Kidney epithelial cell (primary cell): ENCODE measurements at places on chromosomes 7 and 10.

DNA sequence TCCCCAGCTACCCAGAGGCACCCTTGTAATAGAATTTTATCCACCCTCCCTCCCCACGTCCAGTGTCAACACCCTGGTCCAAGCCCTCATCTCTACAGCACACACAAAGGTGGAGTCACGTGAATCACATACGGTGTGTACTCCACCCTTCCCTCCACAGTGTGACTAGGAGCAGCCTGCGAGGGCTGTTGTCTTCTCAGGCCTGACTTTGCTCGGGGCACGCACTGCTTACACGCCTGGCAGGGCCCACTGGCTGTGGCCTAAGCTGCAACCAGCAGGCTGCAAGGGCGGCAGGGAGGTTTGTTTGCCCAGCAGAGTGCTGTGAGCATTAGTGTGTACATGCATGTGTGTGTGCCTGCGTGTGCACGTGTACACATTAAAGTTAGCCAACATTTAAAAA, 93.7 kb downstream of the COBL start:
- DNase-seq: no peak

GRCh38 chr10:62796896-62797295, 7.6 kb upstream of the ADO start:
- no peak for DNase-seq

GRCh38 chr10:92552310-92552709, 21.6 kb downstream of the IDE start:
- no peak for DNase-seq

DNA sequence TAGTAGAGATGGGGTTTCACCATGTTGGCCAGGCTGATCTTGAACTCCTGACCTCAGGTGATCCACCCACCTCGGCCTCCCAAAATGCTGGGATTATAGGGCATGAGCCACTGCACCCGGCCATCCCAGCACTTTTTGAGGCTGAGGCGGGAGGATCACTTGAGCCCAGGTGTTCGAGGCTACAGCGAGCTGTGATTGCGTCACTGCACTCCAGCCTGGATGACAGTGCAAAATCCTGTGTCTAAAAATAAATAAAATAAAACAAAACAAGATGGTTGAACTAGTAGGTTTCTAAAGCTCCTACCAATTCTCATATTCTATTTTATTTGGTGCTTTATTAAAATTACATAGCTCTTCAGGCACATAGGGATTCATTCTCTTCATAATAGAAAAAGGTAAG, 890.3 kb upstream of the AUTS2 start:
- no peak for DNase-seq

GRCh38 chr10:80132299-80133139, at the start of gene PLAC9:
PLAC9 (plus strand) TSS chr10:80132730; CDS start chr10:80132763, 33 bp downstream.
- DNase-seq: no peak

GRCh38 chr10:81348003-81348402, 527.0 kb upstream of the NRG3 start:
- DNase-seq: no peak

DNA sequence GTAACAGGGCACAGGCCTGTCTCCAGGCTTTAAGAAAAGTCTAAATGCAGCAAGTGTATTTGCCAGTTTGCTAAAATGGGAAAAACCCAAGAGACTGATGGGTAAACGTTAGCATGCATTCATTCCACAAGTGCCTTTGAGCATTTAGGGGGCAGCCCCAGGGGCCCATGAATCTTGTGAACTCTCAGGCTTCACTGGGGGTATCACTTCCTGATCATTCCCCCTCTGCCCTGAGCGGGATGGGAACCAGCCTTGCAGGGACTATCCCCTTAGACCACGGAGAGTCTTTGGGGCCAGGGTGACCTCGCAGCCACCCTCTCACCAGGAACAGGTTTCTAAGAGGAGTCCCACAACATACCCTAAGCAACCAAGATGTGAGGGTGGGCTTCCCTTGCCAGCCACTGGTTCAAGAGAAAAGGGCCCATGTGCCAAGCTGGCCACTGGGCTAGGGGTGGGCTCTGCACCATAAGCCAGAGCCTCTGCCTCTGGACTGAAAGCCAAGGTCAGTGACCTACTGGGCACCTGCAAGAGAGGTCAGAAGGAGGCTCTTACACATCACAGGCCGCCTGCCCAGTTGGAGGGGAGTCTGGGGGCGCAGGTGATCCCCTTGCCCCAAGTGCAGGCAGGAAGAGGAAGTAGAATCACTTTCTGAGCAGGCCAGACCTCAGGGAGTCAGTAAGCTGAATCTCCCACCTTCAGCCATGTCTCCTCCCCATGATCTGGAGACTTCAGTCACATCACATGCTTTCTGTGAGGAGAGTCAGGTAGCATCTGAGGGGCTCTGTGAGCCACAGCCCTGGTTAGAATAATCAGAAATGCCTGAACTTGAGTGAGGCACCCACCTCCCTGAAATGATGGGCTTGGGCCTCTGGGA, 75.0 kb downstream of the C10orf105 start:
- no peak for DNase-seq

- DNase-seq: no peak
Measured at GRCh38 chr10:55519264-55519663, 718.2 kb upstream of the PCDH15 start.

GRCh38 chr10:130932326-130933007, 379.1 kb downstream of the TCERG1L start:
- DNase-seq: no peak

- peak; percentile 96 for DNase-seq
Measured at GRCh38 chr10:104809288-104810090, 168.4 kb downstream of the SORCS3 start.

GRCh38 chr7:45987521-45988290, 66.6 kb upstream of the IGFBP3 start:
- DNase-seq: no peak

DNA sequence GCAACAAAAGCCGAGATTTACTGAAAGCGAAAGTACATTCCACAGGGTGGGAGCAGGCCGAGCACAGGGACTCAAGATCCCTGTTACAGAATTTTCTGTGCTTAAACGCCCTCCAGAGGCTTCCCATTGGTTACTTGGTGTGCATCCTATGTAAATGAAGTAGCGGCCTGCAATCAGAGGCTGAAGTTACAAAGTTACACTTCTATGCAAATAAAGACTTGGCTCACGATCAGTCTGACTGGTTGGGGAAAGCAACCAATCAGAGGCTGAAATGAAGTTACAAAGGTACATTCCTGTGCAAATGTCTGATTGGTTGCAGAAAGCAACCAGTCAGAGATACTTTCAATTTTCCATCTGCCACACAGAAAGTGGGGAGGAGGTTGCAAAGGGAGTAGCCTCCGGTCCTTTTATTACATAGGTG, 4.1 kb downstream of the ACBD7 start:
- DNase-seq: peak; percentile 86

DNA sequence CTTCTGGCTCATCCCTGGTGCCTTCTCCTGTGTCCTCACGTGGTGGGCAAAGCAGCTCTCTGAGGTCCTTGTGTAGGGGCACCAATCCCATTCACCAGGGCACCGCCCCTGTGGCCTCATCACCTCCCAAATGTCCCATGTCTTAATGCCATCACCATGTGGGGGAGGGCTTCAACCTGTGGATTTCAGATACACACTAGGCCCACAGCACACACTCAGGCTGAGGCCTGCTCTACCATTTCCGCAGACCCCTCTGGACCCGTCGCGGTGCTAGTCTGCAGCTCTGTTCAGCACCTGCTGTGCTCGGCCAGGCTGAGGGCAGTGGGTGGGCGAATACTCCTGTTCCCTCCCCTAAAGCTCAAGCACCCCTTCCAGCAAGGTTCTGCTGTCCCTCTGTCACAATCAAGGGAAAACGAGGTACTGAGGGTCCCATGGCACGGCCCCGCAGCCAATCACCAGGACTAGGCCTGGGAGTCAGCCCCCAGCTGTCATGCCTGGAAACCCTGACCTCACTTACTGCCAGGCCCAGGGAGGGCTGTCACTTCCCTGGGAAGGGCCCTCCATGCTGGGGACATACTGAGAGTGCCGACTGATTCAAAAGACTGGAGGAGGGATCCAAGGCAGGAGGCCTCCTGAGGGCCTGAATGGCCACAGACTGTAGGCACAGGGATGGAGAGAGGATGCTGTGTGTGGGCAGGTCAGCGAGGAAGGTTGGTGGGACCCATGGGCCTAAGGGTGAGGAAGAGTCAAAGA, 123.8 kb upstream of the RET start:
- no peak for DNase-seq

GRCh38 chr7:138089080-138089901, 13.0 kb downstream of the AKR1D1 start:
- DNase-seq: no peak

GRCh38 chr7:70545214-70545613, 586.7 kb upstream of the GALNT17 start:
- DNase-seq: no peak

DNA sequence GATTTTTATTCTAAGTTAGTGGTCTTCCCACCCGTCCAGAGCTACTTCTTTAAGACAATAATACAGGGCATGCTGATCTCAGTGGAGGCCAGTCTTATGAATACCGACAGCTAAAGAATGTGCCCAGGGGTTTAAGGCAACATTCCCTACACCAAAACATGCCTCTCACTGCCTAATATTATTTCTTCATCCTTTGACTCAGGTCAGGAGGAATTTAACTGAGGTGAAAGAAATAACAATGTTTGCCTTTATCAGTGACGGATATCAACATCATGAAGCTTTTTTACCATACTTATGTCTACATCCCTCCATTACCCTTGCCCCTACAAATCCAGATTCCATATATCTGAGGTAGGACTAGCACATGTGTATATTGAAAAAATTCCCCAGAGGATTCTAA, 33.3 kb upstream of the TES start:
- DNase-seq: no peak

GRCh38 chr7:88115816-88116215, 104.0 kb downstream of the SRI start:
- no peak for DNase-seq

GRCh38 chr7:154837622-154838021, 165.3 kb downstream of the PAXIP1 start:
- no peak for DNase-seq

DNA sequence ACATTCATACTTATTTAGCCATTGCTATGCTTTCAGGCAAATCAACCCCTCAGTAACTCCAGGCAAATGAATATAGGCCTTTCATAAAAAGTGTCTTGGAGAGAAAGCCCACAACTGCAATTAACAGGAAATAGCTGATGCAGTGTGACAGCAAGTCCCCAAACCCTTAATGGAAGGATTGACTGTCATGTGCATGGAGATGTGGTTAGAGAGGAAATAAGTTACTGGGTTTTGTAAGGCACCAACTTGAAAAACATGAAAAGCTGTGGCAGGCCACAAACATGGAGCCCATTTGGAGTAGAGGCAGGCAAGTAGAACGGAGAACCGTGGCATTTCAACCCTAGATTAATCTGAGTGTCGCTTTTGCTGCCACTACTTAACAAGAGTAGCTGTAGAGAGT, 549.4 kb upstream of the C7orf33 start:
- DNase-seq: no peak

- DNase-seq: no peak
Measured at GRCh38 chr7:128402356-128402755, 7.4 kb downstream of the IMPDH1 start.

GRCh38 chr10:103681617-103682399, 173.6 kb downstream of the SH3PXD2A start:
- no peak for DNase-seq
